Lower leg skin (tissue), 4 donors: ENCODE measurements at places on chromosomes 4 and X.

GRCh38 chrX:14899607-14900006 lies 26.4 kb downstream of the MOSPD2 start:
- no peak for DNase-seq

DNA sequence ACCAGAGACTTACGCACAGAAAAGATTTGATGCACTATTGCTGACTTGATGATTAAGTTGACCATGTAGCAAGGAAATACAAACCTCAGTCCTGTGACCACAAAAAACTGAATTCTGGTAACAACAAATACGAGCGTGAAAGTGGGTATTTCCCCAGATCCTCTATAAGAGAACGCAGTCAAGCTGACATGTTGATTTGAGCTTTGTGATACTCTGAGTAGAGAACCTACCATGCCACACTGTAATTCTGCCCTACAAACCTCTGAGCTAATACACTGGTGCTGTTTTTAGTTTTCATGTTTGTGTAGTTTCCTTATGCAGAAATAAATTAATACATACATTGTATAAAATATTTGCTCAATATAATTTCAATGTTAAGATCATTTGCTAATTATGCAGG lies 565.6 kb upstream of the EPHA5 start:
- DNase-seq = no peak

DNA sequence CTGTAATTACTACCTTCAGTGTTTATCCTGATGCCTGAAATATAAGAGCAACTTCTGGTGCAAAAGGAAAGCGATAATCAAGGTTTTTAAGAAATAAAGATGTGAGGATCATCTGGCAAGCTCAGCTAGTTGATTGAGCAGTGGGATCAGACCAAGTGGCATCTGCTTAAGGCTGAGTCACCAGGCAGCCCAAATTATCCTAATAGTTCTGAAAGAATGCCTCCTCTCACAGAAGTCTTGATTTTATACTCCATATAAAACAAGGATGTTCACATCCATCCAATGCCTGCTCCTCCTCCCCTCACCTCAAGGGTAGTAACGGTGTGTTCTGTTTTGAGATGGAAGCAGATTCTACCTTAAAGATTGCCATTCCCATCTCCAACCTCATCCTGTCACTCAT lies 134.5 kb upstream of the RASGEF1B start:
- no peak for DNase-seq

DNA sequence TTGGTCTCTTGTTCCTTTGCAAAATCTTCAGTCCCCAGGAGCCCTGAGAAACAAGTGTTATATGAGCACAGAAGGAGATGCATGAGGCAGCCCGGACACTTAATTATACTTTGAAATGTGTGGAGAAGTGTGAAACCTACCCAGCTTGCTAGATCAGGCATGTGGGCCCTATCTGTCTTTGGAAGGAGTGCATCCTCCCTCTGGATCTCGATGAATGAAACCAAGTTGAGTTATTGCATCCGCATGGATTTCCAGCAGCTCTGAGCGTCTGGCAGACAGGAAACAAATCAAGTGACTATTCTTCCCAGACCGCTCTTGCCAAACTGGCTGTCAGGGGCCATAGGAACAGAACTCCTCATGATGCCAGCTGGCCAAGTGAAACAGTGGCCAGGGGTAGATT lies 19.6 kb upstream of the SOWAHD start:
- DNase-seq = no peak

- DNase-seq = no peak
Observed at GRCh38 chrX:54029529-54030143, 14.6 kb downstream of the PHF8 start.

DNA sequence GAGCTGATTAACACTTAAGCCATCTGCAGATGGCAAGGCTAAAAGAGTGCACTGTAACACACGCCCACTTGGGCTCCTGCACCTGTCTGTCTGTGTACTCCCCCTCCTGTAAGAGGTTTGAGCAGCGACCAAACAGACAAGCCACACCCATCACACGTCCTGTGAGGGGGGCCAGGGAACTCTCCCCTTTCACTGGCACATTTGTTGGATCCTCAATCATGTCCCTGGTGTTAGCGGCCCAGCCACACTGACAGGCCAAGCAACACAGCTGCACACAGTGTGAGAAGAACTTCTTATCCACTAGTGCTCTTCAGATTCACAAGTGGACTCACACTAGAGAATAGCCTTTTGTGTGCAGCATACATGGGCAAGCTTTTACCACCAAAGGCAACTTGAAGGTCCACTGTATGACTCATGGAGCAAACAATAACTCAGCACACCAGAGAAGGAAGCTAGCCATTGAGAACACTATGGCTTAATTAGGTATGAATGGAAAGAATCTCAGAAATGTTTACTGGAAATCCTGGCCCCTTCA lies 29.1 kb upstream of the UTP14A start:
- DNase-seq = no peak

DNA sequence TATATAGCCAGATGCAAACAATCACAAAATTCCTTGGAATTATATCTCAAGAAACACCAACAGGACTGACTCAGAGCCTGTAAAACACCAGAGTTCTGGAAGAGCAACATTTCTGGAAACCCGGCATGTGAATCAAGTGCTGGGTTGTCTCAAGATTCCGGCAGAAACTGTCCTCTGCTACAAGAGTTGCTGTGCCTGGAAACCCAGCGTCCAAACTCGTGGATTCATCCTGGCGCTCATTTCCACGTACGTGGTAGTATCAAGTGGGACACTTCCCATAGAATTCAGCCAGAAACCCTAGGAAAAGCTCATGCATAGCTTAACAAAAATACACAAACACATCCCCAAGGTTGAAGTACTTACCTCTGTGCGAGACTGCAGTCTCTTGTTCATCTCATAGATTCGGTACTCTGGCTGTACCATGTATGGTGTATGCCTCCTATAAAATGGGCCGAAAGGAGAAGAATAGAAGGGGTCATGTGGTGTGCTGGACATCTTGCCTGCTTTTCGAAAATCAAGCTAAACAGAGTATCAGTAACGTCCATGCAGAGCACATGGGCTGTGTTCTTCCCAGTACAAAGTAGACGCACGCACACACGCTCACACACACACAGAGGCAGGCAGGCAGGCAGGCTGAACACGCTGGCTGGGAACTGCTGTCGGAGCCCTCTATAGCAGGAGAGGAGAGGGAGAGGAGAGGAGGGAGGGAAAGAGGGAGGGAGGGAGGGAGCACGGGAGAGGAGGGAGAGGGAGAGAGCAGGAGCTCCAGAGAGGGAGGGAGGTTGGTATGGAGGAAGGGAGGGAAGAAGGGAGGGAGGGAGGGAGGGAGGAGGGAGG lies at the start of gene LDB2:
LDB2 (minus strand) TSS at position 655 of the 837 bp plus-strand sequence.
- peak; percentile 90 for DNase-seq

DNA sequence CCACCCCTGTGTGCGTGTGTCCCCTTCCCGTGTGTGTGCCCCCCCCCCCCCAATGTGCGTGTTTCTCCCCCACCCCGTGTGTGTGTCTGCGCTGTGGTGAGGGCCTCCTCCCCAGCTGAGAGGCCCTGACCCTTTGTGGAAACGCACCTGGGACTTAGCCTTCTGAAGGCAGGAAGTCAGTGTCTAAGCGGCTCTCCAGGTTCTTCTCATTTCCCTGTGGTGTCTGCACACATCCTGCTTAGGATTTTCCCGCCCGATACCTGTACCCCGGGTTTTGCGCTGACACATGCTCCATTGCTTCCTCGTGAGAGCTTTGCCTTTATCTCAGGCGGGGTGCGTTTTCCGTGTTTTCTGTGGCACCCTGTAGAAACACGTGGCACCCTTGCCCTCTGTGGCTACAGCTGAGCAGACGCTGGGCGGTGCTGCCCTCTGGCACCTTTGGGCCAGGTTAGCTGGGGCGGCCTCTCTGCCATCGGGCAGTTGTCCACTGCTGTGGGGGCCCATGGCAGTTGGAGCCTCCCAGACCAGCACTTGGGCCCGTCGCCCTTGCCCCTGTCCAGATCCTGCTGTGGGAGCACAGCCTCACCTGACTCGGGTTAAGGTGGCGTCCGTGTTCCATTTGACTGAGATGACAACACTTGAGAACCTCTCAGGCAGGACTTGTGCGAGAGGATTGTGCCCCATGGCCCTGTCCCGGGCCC lies 26.3 kb downstream of the MAEA start:
- DNase-seq = no peak

DNA sequence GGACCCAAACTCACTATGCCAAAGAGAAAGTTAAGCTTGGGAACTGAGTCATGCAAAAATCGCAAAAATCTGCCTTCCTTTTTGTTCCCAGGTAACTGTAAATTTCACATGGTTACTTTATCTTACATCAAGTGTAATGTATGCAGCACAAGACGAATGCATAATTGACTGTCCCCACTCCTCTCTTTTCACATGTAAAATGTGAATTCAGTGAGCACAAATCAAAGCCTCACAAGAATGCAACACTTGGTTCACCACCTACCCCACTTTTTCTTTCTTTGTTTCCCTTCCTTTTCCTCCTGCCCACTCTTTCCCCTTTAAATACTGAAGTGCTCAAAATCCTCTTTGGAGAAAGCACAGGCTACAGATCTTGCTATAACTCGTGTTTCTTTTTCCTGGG lies 53.2 kb downstream of the MAGED4B start:
- no peak for DNase-seq

DNA sequence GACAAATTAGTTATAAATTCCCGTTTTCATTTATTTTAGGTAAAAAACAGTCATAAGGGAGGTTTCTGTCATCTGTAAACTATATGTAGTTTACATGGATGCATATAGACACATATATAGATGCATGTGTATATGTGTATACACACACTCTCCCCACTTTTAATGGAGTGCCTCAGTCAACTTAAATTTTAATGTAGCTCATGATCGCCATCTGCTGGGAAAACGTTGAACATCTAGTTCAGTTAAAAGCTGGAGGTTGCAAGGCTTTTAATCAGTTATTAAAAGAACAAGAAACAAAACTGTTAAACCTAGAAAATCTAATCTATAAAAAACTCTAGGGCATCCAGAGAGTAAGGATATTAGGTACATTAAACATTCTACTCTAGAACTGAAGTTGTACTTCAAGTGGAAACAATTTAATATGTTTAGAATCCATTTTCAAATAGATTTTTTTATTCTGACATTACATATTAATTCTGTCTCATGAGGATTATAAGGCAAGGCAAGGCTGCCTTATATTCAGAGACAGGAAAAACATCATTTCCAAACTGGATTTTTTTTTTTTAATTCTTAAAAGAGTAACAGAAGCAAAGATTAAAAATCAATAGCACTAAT lies 122.6 kb downstream of the SHISA3 start:
- no peak for DNase-seq

- no peak for DNase-seq
Observed at GRCh38 chr4:31045724-31046318, 325.7 kb downstream of the PCDH7 start.

GRCh38 chr4:149409555-149409962 lies 406.1 kb downstream of the IQCM start:
- DNase-seq = no peak
